ENCODE measurements at places on chromosomes 6 and 20.

DNA sequence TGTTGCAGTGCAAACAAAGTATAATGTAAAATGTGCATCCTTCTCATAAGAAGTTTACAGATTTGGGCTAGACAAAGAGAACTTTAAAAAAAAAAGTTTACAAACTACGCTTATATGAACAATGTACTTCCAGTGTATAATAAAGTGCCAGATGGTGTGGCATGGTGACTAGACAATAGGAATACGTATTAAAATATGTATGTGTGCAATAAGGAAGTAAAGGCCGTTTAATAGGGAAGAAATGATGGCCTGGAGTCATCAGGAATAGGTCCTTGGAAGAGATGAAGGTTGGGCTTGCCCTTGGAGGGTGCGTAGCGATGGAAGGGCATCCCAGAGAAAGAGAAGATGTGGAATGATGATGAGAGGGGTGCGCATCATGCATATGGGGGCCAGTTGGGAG is 108.2 kb downstream of the SOBP start:
- no peak for DNase-seq

GRCh38 chr6:122800906-122801305 is 11.8 kb downstream of the SMPDL3A start:
- DNase-seq = no peak

- DNase-seq = peak; percentile 69
These were observed 5.5 kb downstream of the MDGA1 start for GRCh38 chr6:37691904-37692806.

DNA sequence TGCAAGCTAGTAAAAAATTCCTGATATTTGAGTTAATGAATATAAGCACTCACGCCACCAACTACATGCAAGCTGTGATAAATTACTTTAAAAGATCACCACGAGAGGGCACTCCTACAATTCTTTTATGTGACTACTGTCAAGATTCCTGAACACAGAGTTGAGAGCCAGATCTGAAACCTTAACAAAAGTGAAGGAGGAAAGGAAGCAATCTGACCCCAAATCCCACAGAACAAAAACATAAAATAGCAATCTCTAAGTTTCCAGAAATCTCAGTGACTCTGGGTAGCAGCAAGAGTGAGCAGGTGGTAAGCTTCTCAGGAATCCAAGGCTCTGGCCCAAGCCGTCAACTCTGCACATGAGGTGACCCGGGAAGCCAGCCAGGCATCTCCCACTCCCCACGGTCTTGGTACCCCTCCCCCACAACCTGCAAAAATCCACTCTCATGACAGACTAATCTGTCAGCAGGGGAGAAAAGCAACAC is 55.1 kb downstream of the STAU1 start:
- DNase-seq = peak; percentile 69

- no peak for DNase-seq
These were observed 866 bp upstream of the MYO6 start for GRCh38 chr6:75748003-75748742.

- DNase-seq = no peak
These were observed 45.5 kb upstream of the SRF start for GRCh38 chr6:43125555-43125954.

GRCh38 chr6:105608711-105609374 is 206.0 kb upstream of the PREP start:
- DNase-seq = peak; percentile 99

GRCh38 chr6:44010411-44011349 is 116.6 kb downstream of the MRPL14 start:
- peak; percentile 99 for DNase-seq

GRCh38 chr6:149995971-149996370 is 29.4 kb downstream of the RAET1L start:
- no peak for DNase-seq

DNA sequence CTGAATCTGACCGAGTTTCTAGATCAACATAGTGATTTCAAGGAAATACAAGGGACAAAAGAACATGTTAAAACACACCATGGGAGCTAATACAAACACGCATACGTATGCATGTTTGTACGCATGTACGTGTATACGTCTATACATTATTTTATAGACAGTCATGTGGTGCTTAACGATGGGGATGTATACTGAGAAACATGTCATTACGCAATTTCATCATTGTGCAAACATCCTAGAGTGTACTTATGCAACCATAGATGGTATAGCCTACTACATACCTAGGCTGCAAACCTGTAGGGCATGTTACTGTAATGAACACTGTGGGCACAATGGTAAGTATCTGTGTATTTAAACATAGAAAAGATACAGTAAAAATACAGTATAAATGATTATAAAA is 25.0 kb upstream of the NELFCD start:
- no peak for DNase-seq

GRCh38 chr20:32891491-32891890 is 32.8 kb downstream of the EFCAB8 start:
- no peak for DNase-seq

DNA sequence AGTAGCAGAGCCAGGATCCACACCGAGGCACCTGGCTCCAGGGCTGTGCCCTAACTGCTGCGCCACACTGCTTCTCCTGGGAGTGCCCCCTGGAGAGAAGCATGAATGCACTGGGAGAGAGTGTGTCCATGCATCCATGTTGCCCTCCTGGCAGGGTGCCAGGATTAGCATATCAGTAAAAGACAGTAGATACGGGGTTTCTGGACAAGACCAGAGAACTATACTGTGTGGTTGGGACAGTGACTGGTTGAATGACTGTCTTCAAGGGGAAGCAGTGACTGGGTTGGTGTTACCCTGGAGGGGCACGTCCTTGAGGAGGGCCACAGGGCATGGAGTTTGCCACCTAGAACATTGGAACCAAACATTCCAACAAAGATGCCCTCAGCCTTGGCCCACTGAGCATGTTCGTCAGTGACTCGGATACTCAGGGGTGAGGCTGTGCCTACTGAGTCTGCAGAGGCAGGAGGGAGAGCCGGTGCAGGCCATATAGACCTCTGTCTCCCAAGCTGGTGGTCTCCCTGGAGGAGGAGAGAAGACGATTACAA is 288.8 kb downstream of the CDC5L start:
- no peak for DNase-seq

DNA sequence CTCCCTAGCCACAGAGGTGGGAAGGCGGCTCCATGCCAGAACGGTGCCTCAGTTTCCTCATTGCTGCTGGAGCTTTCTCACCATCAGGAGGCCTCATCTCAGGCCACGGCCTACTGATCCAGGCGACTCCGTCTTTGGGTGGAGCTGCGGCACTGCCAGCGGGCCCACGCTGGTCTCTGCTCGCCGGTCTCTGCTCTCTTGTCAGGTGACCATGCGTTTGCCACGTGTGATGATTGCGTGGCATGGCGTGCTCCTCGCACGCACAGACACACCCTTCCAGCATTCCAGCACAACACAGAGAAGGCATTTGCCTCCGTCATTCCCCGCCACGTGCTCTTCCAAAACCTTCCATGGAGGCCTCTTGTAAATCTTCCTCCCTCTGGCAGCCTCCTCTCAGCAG is 271.1 kb downstream of the CDH4 start:
- no peak for DNase-seq

DNA sequence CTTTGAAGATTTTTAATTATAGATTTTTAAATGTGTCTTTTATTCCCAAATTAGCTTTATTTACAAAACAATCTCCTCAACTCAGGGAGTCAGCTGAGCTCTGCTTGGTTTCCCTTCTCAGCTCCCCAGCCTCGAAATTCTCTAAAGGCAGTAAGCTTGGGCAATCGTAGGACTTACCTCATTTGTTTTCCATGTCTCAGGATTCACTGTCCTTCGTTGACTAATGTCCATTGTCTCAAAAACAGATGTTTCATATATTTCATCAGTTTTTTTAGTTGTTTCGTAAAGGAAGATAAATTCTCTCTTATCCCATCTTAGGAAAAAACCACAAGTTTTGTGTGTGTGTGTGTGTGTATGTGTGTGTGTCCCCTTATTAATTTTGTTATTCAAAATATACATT is 102.2 kb upstream of the ADGRF1 start:
- no peak for DNase-seq

DNA sequence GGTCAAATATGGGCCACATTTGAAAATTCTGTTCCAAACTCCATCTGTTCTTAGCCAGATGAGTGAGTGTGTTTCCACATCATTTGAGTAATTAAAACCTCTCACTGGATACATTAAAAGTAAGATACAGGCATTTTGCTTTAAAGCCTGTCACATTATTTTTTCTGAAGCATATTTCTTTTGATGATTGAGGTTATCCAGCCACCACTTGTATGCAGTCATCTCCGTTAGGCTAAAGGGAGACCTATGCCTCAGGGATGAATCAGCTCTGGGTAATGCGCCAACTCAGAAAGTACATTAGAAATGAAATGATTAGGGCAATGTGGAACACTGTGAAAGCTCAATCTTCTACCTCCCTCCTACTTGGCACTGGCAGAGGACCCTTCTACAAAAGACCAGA is 90.7 kb downstream of the SNAP25 start:
- DNase-seq = peak; percentile 97

- no peak for DNase-seq
These were observed 61.1 kb downstream of the PFDN4 start for GRCh38 chr20:54268941-54269340.

- DNase-seq = no peak
These were observed 90.0 kb downstream of the PLG start for GRCh38 chr6:160791981-160792418.

DNA sequence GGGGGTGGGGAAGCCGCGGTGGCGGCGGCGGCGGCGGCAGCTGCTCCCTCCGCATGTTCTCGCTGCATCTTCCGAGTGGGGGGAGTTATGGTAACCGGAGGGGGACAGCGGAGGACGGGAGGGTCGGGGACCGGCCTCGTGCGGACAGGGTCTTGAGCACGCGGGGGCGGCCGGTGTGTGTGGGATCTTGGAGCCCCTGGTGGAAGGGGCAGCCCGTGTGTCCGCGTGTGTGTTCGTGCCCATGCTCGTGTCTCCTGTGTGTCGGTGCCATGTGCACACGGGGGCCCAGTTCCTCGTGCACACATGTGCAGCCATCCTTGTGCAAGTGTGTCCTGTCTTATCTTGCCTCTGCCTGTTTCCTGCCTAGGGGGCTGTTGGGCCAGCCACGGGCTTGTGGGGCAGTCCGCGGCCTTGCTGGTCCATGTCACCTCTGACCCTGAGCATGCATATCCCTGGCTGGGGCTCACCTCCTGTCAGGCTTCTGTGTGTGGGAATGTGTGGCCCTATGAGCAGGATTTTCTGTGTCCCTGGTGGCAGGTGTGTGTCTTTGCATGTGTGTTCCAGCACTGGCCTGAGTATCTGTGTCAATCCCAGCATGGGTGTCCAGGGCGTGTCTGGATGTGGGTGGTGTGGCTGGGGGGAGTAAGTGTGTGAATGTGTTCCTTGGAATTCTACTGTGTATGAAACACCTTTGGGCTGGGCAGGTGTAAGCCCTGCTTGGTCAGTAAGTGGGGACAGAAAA is 8.5 kb downstream of the SYNGAP1 start:
- peak; percentile 48 for DNase-seq

DNA sequence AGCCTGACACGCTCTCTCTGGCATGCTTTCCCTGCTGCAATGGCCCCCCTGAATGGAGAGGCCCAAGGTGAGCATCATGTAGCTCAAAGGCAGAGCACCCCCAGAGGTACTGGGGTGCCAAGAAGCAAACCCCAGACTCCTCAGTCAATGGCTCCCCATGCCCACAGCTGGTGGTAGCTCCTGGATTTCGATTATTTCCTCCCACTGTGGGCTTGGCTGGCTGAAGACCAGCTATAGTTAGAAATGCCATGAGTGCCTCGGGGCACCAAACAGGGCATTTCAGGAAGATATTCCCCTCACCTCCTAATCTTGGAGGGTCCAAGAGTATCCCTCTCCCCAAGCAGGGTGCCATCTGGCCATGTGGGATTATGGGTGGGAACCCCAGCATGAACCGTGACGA is 16.8 kb downstream of the MAP1LC3A start:
- no peak for DNase-seq

- no peak for DNase-seq
These were observed 95.2 kb downstream of the RREB1 start for GRCh38 chr6:7202950-7203349.

GRCh38 chr20:39660226-39660625 is 698.1 kb downstream of the DHX35 start:
- DNase-seq = peak; percentile 58

DNA sequence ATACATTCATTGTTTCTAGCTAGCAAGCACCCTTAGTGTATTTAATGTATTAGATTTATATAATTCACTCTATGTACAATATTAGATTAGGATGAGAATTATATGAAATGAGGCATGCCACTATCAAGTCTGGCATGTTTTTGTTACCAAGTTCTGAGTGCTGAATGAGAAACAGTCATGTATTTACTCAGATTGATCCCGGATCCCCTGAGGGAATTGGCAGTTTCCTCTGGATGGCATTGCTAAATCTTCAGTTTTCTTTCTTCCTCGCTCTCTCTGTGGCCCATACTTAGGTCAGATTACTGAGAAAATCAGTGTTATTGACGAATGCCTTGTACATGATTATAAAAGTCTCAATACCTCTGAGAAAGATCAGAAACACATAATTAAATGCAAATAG is 66.6 kb downstream of the CDKAL1 start:
- DNase-seq = no peak

DNA sequence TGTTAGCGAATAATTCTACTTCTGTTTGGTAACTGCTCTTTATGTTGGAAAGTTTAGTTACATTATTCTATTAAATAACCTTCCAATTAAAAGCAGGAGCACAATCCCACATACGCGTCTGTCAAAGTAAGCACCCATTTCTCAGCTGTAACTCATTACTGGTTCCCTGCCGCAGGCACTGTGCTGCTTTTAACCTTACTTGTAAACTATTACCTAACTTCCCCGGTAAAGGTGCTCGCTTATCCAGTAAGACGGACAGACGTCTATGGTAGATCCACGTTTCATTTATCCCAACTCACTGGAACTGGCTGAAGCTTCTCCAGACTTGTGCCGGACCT is 529 bp upstream of the ENPP4 start:
- no peak for DNase-seq

DNA sequence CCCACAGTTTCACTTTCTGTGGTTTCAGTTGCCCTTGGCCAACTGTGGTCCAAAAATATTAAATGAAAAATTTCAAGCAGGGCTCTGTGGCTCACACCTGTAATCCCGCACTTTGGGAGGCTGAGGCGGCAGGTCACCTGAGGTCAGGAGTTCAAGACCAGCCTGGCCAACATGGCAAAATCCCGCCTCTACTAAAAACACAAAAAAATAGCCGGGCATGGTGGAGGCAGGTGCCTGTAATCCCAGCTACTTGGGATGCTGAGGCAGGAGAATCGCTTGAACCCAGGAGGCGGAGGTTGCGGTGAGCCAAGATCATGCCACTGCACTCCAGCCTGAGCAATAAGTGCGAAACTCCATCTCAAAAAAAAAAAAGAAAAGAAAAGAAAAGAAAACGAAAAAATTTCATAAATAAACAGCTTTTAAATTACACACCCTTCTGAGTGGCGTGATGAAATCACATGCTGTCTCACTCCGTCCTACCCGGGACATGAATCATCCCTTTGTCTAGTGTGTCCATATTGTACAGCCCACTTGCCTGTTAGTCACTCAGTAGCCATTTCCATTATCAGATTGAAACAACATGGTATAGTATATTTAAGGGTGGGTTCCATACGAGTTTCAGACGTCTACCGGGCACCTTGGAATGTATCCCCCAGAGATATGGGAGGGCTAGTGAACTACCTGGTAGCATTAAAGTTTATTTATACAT is 11.7 kb downstream of the PTPRK start:
- DNase-seq = peak; percentile 92

- DNase-seq = no peak
These were observed 16.2 kb downstream of the HLA-DPB1 start for GRCh38 chr6:33091957-33092356.
